ENCODE measurements at places on chromosomes 3 and 15.

DNA sequence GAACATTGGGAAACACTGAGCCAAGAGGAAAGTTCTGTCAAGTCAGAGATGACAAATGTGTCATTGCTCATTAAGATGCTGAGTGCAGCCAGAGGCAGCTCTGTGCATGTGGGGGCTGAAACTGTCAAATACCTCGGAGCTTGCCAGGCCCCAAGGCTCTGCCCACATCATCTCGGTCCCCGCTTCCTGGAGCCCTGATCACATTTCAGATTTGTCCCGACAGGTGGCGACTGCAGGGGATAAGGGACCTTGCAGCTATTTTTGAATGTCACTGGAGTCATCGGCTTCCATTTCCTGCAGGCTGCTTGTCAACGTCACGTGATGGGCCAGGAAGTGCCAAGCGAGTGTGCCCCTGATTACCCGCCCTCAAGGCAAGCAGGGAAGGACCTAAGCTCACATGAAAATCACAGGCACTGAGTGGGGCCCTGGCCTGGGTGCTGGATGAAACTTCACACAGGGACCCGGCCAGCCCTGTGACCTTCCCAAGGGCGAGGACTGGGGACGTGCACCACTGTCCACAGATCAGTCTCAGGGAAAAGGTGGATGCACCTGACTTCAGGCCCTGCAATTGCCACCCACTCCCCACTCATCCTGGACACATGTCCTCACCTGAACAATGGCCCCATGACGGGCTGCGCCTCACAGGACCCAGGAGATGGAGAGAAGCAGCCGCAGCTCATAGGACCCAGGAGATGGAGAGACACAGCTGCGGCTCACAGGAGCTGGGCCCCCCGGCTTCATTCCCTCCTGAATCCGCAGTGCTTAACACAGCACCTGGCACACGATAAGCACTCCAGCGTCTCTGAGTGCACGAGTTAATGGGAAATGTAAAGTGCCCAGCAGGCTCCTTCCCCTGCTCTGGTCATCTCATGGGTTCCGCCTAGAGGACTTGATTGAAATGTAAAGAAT is 73.4 kb downstream of the NUP210 start:
- peaks cover 6% of the 10 kb centered on the region for H3K4me1 ChIP-seq
- H3K27ac ChIP-seq: no peak overlapping the region
- peak; percentile 42 for DNase-seq
- H3K27me3 ChIP-seq: no peaks in the 10 kb centered on the region

DNA sequence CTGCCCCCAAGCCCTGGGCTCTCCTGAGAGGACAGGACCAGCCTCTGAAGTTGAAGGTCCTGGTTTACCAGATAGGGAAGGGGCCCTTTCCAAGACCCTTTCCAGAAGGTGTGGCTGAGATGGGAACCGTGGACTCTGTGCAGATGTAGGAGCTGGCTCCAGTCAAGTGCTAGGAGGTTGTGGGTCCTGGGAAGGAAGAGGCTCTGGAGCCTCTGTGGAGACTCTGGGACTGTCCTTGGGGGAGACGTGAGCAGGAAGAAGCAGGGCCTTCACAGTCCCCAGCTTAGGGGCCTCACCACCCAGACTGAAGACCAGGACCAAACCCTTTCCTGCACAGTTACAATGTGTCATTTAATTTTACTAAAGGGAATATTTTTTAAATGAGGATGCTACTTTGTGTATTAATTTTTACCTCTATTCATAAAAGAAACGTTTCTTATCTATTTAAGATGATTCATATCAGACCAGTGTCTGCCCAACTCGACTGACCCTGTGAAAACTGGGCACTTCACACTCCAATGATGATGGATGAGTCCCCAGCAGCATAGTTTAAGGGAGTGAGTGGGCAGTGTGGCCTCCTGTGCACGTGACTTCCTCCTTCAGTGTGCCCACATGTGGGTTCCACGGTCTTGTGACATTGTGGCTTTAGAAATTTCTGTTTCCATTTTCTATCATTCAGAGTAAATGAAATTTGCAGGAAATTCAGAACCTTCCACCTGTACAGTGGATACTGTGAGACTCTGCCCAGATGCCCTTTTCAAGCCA is 10.9 kb downstream of the CCR5AS start:
- no peak for DNase-seq
- H3K4me1 ChIP-seq: peaks cover 16% of the 10 kb centered on the region
- H3K4me3 ChIP-seq: no peak overlapping the region

DNA sequence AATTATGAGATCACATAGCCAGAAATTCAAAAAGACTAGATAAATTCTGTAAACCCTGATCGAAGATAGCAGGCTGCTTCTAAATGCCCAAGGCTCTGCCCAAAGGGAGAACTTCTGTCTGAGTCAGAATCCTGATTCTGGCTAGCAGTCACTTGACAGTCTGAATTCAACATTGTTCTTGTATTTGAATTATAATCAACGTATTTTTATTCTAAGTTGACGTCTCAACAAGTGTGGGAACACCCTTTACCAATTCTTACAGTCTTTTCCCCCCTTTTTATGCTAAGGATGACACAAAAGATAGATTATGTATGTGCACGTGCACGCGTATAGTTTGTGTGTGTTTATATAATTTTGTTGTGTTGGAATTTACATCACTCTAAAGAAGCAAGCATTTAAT is 552.8 kb downstream of the NAALADL2 start:
- H3K27me3 ChIP-seq: no peaks in the 10 kb centered on the region
- no peak for DNase-seq
- no peak overlapping the region for H3K4me3 ChIP-seq
- no peak overlapping the region for H3K27ac ChIP-seq
- H3K4me1 ChIP-seq: no peaks in the 10 kb centered on the region

DNA sequence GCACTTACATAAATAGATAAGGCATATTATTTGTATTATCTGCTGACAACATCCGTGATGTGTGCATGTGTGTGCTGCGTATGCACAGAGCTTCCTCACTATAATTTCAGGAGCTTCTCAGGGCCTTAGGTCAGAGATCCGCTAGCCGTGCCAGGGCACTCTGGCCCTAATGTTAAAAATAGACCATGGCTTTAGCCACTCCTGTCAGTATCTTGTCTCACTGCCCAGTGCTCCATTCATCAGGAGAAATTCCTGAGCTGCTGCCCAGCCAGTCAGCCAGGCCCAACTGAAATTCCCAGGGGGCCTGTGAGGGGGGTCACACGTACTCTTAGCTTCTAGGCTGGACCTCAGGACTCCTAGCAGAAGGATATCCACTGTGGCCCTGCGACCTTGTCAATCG is 70.0 kb upstream of the ABHD2 start:
- H3K4me1 ChIP-seq: peaks cover 5% of the 10 kb centered on the region
- no peaks in the 10 kb centered on the region for H3K27me3 ChIP-seq
- DNase-seq: no peak
- H3K4me3 ChIP-seq: no peak overlapping the region
- no peaks in the 10 kb centered on the region for H3K36me3 ChIP-seq
- H3K27ac ChIP-seq: no peak overlapping the region

Data from B cell (primary cell).